T1000 (cell line): ENCODE measurements at places on chromosomes 1 and 21.

- no peak for DNase-seq
Measured at GRCh38 chr1:64569411-64569810, 99.5 kb downstream of the CACHD1 start.

GRCh38 chr1:236916131-236916800 is 88.0 kb downstream of the MT1HL1 start:
- no peak for DNase-seq

DNA sequence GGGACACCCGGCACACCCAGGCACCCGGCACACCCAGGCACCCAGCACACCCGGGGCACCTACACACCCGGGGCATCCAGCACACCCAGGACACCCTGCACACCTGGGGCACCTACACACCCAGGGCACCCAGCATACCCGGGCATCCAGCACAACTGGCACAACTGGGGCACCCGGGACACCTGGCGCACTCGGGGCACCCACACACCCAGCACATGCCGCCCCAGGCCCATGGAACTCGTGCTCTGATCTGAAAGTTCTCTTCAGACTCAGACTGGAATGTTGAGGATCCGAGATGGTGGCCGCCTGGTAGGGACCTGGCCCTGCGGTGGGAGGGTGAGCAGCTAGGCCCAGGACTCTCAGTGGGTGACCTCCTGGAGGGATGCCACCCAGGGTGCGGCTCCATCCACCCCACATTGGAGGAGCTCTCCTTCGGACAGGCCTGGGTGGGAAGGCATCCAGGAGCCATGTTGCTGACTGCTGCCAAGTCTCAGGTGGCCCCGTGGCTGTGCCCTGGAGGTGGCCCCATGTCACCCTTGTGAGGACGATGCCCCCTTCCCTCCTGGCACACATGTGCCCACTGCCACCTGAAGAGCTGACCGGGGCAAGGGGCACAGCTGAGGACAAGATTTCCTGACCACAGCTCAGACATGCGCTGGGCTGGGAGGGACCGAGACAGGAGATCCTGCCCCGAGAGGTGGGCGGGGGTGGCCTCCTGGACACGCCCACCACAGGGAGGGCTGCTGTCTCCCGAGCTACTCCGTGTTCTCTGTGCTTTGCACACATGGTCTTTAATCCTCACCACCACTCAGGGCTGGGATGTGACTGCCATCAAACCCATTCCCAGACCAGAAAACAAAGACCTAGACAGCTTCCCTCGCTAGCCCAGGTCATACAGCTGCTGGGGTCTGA is 37.0 kb downstream of the UBE2G2 start:
- DNase-seq = no peak

- no peak for DNase-seq
Measured at GRCh38 chr1:91603409-91603808, 102.8 kb downstream of the CDC7 start.

GRCh38 chr1:22287946-22288520 is 145.1 kb upstream of the WNT4 start:
- DNase-seq = no peak

GRCh38 chr1:184910691-184911091 is 63.6 kb downstream of the NIBAN1 start:
- no peak for DNase-seq

DNA sequence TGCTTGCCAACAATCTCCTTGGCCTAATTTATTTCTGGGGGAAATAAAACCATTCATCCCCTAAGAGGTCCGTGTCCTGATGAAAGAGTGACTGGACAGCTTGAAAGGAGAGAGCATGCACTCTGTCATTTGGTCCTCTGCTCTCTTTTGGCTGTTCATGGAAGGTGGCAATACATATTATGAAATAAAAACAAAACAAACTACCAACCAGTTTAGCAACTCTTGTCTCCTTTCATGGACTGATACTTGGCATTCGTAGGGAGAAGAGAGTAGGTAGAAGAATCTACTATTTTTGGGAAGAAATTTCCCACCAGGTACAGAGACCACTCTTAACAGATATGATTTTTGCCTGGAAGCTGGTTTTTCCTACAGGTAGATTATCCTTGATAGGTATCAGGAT is 746 bp upstream of the C1orf116 start:
- no peak for DNase-seq

DNA sequence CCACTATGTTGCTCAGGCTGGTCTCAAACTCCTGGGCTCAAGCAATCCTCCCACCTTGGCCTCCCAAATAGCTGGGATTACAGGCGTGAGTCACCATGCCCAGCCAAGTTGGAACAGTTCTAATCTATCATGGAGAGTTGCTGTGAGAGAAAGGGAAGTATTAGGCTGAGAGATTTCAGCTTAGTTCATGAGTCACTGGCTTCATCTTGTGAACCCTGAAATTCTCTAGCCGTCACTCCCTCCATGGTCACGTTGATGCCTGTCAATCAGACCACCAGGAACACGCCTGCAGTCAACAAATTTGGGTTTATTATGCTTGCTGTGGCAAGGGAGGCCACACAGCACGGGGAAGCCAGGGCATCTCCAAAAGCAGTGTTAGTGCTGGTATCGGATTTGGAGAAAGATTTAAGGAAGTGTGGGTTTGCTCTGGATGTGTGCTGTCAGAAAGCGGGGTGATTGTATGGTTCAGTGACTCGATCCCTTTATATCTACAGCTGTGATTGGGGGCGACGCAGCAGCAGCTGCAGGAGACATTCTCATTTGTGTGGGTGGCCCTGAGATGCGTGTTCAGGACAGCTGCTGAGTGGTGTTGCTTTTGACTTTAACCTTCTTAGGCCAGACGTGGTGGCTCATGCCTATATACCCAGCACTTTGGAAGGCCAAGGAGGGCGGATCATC is 18.7 kb downstream of the UQCRHL start:
- no peak for DNase-seq
